ENCODE measurements at places on chromosomes 2 and 18.

- no peak for DNase-seq
These were observed 49.9 kb upstream of the CALCRL start for GRCh38 chr2:187497858-187498463.

- peak; percentile 77 for DNase-seq
These were observed 181.2 kb upstream of the REV1 start for GRCh38 chr2:99670768-99671734.

GRCh38 chr2:15939854-15940660 is at the start of gene MYCN:
Gene MYCN, plus strand, starts transcription at chr2:15940550. Its CDS starts 1,515 bp downstream, at chr2:15942065.
- DNase-seq = peak; percentile 6

- DNase-seq = peak; percentile 85
These were observed 16.2 kb downstream of the EPB41L3 start for GRCh38 chr18:5527603-5528002.

DNA sequence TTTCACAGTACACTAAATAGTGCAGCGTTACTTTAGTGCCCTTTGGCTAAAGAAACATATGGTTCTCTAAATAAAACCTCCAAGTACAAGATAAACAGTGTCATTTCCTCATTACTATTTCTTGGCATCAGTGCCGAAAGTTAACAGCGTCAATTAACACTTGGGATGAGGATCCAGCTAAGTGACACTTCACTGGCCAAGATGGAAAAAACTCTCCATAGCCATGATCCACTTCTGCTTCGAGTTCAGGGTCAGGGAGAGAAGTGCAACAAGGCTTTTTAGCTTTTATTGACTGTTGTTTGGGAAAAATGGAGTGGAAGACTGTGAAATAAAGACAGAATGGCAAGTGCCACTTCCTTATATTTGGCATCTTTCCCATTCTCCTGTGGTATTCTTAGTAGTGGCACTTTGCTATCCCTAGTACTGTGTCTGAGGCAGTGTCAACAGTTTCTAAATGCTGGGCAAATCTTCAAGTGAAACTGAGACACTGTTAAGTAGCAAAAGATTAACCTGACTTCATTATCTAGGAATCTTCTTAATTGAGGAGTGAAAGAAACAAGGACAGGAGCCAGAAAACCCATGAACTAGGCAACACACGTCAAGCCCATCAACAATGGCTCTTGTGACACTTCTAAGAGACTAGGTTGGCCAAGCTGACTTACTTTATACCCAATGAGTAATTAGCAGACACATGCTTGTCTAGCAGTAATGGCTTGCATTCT is 222.5 kb upstream of the SESTD1 start:
- no peak for DNase-seq

DNA sequence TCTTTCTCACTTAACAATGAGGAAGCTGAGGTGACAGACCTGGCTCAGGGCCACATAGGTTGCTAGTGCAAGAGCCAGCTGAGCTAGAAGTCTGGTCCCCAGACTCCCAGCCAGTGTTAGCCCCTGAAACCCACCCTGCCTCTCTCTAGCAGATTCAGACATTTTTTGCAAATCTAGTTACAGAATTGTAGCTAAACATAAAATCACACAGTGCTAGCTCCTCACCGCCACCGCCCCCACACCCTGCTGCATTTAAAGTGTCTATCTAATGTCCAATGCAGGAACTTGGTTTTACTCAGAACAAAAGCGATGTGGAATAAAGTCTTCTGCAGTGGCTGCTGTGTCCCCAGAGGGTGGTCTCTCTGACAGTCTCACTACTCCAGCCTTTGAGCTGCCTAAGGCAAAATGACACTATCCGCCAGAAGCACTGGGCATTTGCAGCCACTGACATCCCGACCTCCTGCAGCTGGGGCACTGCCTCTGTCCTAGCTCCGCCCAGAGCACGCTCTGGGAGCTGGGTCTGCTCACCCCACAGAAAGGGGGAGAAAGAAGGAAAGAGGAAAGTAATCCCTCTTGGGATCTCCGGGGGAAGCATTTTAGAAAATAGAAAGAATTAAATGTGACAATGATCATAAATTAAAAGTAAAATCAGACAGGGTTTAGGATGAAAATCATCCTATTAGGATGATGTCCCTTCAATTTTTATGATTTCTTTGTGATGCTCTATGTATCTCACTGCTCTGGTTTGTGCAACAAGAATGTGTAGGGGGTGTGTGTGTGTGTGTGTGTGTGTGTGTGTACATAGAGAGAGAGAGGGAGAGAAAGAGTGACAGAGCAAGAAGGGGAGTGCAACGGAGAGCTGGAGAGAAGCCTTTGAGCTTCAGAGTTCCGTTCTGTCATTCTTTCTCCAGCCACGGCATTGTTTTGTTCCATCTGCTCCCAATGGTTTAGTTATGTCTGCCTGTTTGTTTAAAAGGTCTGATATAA is 50.5 kb upstream of the ST8SIA3 start:
- DNase-seq = no peak

Measured in astrocyte (in vitro differentiated cells and primary cell).